CD14-positive monocyte (primary cell): ENCODE measurements at places on chromosomes 4 and X.

DNA sequence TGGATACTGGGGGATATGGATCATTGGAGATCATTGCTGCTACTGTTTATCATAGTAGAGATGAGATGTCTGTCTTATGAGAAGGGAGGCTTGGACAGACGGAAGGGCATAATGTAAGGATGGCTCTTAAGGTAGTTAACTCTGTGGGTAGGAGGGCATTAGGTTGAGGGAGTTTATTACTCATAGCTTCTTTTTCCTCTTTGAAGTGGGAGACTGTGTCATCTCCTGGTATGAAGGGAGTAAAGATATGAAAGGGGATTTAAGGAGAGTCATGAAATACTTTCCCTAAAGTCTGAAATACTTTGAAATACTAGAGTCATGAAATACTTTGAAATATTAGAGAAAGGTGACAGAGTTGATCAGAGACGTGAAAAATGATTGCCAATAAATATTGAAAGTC lies 255.5 kb upstream of the PITX2 start:
- no peaks in the 10 kb centered on the region for H3K27me3 ChIP-seq
- no peak overlapping the region for H3K27ac ChIP-seq
- no peaks in the 10 kb centered on the region for H3K36me3 ChIP-seq
- DNase-seq: no peak
- no peaks in the 10 kb centered on the region for H3K4me1 ChIP-seq
- H3K4me3 ChIP-seq: no peak overlapping the region

- peaks cover 85% of the 10 kb centered on the region for H3K4me1 ChIP-seq
- no peaks in the 10 kb centered on the region for H3K27me3 ChIP-seq
- no peak for DNase-seq
- H3K4me3 ChIP-seq: no peak overlapping the region
- peaks cover 2% of the 10 kb centered on the region for H3K36me3 ChIP-seq
Measured at GRCh38 chr4:40612831-40613230, 16.8 kb downstream of the RBM47 start.

DNA sequence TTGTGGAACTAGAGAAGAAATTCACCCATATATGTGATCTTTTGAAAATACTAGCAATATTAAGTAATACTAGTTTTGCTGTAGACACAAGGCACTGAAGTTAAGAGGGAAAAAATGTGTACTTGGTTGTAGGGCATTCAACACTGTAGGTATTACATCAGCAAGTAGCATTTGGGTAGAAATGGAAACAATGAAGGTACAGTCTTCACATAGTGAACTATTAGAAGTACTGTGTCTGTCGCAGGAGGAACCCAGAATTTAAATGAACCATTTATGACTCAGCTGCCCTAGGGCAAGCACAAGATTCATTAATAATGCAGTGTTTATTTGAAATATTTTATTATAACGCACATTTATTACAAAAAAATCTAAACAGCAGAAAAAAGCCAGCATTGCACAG lies 572.7 kb upstream of the TENM3 start:
- no peaks in the 10 kb centered on the region for H3K27me3 ChIP-seq
- H3K36me3 ChIP-seq: no peaks in the 10 kb centered on the region
- no peaks in the 10 kb centered on the region for H3K4me1 ChIP-seq
- H3K4me3 ChIP-seq: no peak overlapping the region

- no peak overlapping the region for H3K4me3 ChIP-seq
- peaks cover 42% of the 10 kb centered on the region for H3K4me1 ChIP-seq
- peaks cover 11% of the 10 kb centered on the region for H3K27me3 ChIP-seq
Measured at GRCh38 chr4:2411786-2412510, 6.5 kb downstream of the ZFYVE28 start.

GRCh38 chrX:40721489-40722106 lies 13.7 kb downstream of the MED14 start:
- H3K27me3 ChIP-seq: peaks cover 40% of the 10 kb centered on the region
- no peak overlapping the region for H3K27ac ChIP-seq
- no peak overlapping the region for H3K4me3 ChIP-seq
- peaks cover 37% of the 10 kb centered on the region for H3K36me3 ChIP-seq
- DNase-seq: no peak

DNA sequence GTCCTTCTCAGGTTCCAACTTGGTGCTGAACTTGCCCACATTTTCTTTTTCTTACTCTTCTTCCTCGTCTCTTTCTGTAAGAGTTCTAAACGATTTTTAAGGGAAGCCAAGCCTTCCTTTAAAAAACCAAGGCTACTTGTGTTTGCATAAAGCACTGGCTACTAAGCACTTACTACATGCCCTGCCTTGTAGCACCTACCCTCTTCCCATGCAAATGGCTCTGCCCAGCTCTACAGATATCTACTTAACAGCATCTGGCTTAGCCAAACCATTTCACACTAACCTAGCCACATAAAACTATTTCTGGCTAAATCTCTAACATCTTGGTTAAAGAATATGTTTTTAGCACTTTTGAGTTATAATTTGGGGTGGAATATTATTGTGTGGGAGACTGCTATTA lies 26.9 kb upstream of the ARMCX2 start:
- no peaks in the 10 kb centered on the region for H3K27me3 ChIP-seq
- no peaks in the 10 kb centered on the region for H3K4me1 ChIP-seq
- H3K27ac ChIP-seq: no peak overlapping the region
- H3K4me3 ChIP-seq: no peak overlapping the region
